Fibroblast of upper back skin (primary cell): ENCODE measurements at places on chromosomes 3 and 15.

DNA sequence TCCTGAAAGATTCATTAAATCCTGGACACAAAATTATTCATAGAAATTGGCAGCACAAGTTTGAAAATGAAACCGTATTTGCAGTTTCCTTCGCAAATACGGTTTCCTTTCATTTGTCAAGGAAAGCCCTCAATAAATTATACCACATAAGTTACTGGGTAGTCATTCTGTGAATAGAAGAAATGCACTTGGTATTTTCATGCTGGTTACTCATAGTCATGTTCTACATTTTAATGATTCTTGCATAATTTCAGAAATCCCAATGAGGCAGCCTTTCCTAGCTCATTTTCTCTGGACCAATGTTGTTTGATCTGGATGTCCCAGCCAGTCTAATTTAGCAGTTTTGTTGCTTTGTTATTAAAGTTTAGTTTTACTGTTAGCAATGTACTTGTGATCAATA lies 43.2 kb downstream of the MINAR1 start:
- DNase-seq = peak; percentile 65

- DNase-seq = no peak
Observed at GRCh38 chr3:46503200-46503874, 5.6 kb downstream of the RTP3 start.

DNA sequence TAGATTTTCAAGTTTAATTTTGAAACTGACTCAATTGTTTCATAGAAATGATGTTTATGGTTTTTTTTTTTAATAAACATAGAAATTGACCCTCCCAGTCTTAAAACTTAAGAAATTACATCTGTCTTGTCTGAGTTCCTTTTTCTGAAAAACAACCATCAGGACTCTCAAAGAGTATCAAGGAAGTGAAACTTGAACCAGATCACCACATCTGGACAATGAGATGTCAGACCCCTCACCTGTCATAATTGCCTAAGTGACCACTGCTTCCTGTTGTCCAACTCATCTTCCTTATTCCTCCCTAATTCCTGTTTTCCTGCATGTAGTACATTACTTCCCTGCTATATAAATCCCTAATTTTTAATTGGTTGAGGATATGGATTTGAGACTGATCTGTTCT lies 441.5 kb upstream of the ARHGEF26 start:
- DNase-seq = no peak

GRCh38 chr3:52682016-52682415 lies 3.7 kb downstream of the PBRM1 start:
- DNase-seq = peak; percentile 86

DNA sequence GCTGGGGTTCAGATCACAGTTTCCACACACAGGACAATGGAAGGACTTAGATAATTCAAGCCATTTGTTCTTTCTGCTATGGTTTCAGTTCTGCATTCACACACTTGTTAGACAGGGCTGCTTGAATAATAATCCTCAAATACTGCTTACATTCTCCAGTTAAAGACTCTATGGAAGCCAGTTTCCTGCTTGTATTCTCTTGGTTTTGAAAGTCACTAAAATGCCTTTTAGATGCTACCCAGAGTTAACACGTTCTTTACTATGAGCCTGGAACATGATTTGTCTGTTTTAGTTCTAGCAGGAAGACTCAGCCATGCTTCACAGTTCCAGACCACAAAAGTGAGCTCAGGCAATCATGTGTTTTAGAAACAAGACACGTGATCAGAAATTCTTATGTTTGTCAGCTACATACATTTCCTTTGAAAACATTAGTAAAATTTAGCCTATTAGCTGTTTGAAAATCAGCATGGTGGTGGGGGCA lies 152.4 kb downstream of the LEKR1 start:
- DNase-seq = peak; percentile 24

DNA sequence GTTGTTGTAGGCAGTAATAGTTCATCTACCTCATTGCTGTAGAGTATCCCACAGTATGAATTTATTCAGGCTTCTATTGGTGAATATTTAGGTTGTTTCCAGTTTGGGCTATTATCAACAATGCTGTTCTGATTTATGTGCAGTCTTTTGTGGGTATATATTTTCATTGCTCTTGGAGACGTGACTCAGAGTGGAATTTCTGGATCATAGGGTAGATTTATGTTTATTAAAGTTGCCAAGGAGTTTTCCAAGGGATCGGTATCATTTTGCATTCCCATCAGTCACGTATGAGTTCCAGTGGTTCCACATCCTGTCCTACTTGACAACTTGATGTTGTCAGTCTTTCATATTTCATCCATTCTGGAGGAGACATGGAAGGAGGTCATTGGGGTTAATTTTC lies 8.4 kb upstream of the HRH1 start:
- DNase-seq = peak; percentile 97

- no peak for DNase-seq
Observed at GRCh38 chr3:57980416-57980815, 27.8 kb upstream of the FLNB start.

- DNase-seq = peak; percentile 67
Observed at GRCh38 chr3:69143612-69144011, 21.2 kb upstream of the LMOD3 start.

GRCh38 chr3:193621127-193621526 lies 28.1 kb downstream of the OPA1 start:
- no peak for DNase-seq

DNA sequence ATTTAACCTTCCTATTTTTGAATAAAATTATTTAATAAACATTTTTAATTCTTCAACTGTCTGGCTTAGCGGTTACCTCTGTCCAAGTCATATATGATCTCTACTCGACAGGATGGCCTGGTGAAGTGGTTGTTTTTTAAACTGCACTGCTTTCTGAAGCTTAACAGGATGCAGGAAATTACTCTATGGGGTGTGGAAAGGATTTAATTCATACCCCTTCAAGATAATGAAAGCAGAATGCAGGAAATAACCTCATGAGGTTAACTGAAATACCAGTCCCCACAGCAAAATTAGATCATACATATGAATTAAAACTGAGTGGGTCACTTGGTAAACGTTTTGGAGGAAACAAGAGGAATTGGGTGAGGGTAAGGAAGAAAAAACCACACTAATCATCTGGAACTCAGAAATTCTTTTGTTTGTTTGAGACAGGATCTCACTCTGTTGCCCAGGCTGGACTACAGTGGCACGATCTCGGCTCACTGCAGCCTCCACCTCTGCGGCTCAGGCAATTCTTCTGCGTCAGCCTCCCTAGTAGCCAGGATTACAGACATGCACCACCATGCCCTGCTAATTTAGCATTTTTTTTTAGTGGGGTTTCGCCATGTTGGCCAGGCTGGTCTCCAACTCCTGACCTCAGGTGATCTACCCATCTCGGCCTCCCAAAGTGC lies 50.1 kb downstream of the LYSMD4 start:
- peak; percentile 67 for DNase-seq

DNA sequence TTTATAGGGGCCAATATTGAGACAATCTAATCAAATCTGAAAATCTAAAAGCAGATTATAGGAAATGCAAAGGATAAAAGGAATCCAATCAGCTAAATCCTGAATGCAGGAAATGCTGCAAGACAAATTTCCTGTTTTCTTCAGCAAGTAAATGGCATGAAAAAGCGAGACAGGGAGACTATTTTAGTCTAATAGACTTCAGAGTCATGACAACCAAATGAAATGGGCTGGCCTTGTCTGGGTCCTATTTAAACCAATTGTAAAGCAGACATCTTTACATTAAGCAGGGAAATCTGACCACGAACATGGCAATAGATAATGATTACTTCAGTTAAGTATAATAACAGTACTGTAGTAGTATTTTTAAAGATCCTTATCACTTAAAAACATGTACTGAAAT lies 2.1 kb downstream of the DBR1 start:
- no peak for DNase-seq

DNA sequence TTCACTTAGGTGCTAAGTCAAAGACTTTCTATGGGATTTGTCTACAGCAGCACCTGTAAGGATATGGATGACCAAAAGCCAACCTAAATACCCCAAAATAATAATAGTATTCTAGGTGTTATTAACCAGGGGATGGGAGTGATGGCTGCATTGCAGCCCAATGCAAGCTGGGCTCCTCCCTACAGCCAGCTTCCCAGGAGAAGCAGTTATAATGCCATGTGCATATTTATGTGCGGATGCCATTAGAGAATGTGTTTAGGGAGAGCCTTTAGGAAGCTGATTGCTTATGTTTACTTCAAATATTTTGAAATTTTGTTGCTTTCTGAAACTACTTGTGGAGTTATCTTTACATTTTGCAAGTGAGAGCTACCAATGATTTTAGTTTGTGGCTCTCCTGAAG lies 237.3 kb downstream of the CHST2 start:
- no peak for DNase-seq

- DNase-seq = no peak
Observed at GRCh38 chr3:129855170-129855831, 38.2 kb downstream of the TMCC1 start.

DNA sequence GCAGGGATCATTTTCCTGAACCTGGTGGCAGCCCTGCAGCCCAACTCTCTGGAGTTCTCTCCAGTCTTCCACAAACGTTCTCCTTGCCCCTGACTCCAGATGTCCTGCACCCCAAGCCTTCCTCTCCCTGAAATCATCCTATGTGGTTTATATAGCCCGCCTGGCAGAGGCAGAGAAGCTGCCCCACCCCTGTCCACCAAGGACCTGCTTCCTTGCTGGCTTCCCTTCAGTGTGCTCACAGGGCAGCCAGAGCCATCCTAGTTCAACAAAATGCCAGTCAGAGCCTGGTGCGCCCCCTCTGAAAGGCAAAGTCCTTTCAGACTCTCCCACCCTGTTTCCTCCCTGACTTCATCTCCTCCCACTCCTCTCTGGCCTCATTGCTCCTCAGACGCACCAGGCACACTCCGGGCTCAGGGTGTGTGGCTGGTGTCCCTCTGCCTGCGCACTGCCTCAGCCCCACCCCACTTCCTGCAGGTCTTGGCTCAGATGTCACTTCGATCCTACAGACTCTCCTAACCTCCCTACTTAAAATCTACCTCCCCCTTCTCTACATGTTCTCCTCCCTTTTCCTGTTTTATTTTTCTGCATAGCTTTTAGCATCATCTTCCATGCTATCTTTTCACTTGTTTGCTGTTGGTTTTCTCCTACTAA lies 5.9 kb downstream of the KBTBD13 start:
- DNase-seq = no peak

- no peak for DNase-seq
Observed at GRCh38 chr15:27172821-27173220, 201.8 kb downstream of the GABRG3 start.

DNA sequence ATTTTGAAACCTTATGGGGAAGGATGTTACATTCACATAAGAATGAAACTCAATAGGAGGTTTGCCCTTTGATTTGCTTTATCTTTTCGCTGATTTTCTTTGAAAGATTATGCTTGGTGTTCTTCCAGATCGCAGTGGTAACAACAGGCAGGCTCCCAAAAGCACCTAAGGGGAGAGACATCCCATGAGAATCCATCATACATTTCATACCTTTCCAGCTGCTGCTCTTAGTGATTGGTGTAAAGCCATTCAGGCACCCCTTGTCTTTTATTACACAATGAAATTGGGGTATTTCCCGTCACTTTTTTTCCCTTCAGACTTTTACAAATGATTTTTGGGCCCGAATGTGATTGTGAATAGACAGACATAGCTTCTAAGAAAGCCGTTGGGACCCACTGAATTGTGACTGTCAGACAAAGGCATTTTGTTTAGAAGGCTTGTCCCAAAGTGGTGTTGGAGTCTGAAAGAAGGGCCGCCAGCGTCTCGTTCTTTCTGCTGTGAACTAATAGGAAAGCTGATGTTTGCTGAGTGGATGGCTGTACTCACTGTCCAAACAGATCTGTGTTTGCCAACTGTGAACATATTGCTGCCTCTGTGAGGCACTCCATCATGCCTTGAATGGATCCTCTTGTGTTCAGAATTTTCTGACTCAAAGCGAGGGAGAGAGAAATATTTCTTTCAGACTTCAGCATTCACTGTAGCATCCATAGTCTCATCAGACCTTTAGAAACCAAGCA lies 164.3 kb downstream of the FNDC3B start:
- peak; percentile 52 for DNase-seq

- DNase-seq = no peak
Observed at GRCh38 chr15:82168296-82168695, 94.2 kb downstream of the EFL1 start.

GRCh38 chr3:187976365-187976900 lies 177.5 kb upstream of the LPP start:
- no peak for DNase-seq

GRCh38 chr3:178255315-178255714 lies 280.9 kb upstream of the KCNMB2 start:
- DNase-seq = peak; percentile 90
